ENCODE measurements at places on chromosomes 7 and 10.

GRCh38 chr10:77400033-77400432, 237.6 kb downstream of the KCNMA1 start:
- no peak for DNase-seq

GRCh38 chr7:152937282-152937681, 177.7 kb downstream of the ACTR3B start:
- DNase-seq: no peak

GRCh38 chr7:130887957-130888371, 154.0 kb upstream of the KLF14 start:
- DNase-seq: peak; percentile 52

- DNase-seq: no peak
Measured at GRCh38 chr7:144818511-144818910, 17.3 kb downstream of the TPK1 start.
